CD4-positive, alpha-beta T cell (primary cell): ENCODE measurements at places on chromosomes 2 and 18.
A peak's percentile ranks its signal among the peaks of the same experiment; 100 is the strongest.

DNA sequence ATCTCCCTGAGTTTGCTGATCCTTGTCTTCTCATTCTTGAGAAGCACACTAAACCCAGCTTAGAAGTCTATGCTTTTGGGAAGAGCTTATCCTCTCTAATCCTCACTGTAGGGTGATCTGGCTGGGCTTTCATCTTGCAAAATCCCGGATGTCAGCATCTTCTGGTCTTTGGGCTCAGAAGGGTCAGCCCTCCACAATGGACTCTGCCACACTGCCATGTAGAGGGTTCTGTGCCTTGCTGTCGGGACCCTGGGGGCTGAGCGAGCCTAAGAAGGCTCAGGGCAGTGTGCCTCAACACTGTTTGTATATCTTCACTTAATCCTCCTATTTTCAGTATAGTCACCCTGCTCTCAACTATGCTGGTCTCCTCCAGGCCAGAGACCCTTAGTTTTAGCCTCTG lies 102.3 kb downstream of the TGIF1 start:
- H3K27ac ChIP-seq: no peak overlapping the region
- no peak for DNase-seq
- no peak overlapping the region for H3K4me3 ChIP-seq
- H3K36me3 ChIP-seq: no peaks in the 10 kb centered on the region
- H3K4me1 ChIP-seq: no peaks in the 10 kb centered on the region

DNA sequence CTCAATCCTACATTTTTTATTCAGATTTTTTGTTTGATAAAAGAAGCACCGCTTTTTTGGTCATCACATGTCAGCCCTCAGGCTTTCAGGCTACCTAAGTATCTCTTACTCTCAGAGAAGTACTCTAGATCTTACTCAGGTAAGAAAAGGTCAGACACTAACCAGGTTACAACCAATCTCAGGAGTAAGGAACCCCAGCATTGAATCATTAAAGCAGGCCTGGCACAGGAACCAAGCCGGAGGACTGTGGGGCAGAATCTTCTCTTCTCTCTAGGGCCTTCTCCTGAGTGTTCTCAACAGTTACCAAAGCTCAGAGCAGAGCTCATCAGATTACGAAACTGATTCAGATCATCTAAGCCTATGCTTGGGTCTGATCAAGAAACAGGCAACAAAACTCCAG lies 28.2 kb downstream of the RBMS1 start:
- no peak overlapping the region for H3K27ac ChIP-seq
- H3K27me3 ChIP-seq: no peaks in the 10 kb centered on the region
- H3K4me3 ChIP-seq: no peak overlapping the region

DNA sequence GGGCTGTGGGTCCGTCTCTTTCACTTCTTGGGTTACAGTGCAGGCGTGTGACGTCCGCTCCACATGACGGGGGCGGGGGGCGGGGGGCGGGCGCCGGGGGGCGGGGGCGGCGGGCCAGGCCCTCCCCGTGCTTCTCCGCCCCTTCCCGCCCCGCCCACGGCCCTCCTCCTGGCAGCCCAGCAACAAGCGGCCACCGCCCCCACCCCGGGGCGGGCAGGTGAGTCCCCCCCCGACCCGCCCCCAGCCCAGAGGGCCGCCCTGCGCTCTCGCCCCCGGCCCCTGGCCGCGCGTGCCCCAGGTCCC lies 3.6 kb downstream of the ZNF516 start:
- DNase-seq: peak; percentile 77
- H3K4me3 ChIP-seq: peak overlapping the region; percentile 60
- H3K36me3 ChIP-seq: no peaks in the 10 kb centered on the region
- H3K27me3 ChIP-seq: peaks cover 13% of the 10 kb centered on the region

- H3K27me3 ChIP-seq: no peaks in the 10 kb centered on the region
- DNase-seq: no peak
- H3K4me1 ChIP-seq: peaks cover 16% of the 10 kb centered on the region
- H3K36me3 ChIP-seq: no peaks in the 10 kb centered on the region
- H3K4me3 ChIP-seq: no peak overlapping the region
Observed at GRCh38 chr2:227509824-227510619, 38.1 kb downstream of the AGFG1 start.

- DNase-seq: no peak
- H3K36me3 ChIP-seq: no peaks in the 10 kb centered on the region
- H3K27me3 ChIP-seq: no peaks in the 10 kb centered on the region
- no peak overlapping the region for H3K27ac ChIP-seq
- H3K4me3 ChIP-seq: no peak overlapping the region
Observed at GRCh38 chr2:201807452-201807999, 1.2 kb downstream of the CDK15 start.

DNA sequence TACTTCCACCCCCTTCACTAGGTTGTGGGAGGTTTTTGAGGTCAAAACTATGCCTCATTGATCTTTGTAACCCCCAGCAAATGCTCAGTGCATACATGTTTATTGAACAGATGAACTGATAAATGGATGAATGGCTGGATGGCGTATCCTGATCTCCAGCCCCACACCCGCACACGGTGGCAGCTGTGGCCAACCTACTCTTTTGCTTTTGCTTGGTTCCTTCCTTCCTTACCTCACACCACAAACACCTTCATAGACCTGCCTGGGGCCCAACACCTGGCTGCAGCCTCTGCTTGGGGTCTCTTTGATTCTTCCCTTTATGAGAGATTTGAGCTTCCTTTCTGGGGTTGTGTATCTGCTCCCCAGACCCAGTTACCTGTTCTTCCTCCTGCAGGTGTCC lies 25.9 kb downstream of the SPP2 start:
- H3K4me3 ChIP-seq: no peak overlapping the region
- H3K27me3 ChIP-seq: no peaks in the 10 kb centered on the region
- peaks cover 20% of the 10 kb centered on the region for H3K4me1 ChIP-seq

DNA sequence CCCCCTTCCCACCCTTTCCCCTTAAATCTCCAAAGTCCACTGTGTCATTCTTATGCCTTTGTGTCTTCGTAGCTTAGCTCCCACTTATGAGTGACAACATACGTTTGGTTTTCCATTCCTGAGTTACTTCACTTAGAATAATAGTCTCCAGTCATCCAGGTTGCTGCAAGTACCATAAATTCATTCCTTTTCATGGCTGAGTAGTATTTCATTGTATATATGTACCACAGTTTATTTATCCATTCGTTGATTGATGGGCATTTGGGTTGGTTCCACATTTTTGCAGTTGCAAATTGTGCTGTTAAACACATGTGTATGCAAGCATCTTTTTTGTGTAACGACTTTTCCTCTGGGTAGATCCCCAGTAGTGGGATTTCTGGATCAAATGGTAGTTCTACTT lies 14.5 kb upstream of the ZNF638 start:
- DNase-seq: no peak
- H3K4me1 ChIP-seq: no peaks in the 10 kb centered on the region
- no peaks in the 10 kb centered on the region for H3K36me3 ChIP-seq
- H3K27ac ChIP-seq: no peak overlapping the region
- no peaks in the 10 kb centered on the region for H3K27me3 ChIP-seq

DNA sequence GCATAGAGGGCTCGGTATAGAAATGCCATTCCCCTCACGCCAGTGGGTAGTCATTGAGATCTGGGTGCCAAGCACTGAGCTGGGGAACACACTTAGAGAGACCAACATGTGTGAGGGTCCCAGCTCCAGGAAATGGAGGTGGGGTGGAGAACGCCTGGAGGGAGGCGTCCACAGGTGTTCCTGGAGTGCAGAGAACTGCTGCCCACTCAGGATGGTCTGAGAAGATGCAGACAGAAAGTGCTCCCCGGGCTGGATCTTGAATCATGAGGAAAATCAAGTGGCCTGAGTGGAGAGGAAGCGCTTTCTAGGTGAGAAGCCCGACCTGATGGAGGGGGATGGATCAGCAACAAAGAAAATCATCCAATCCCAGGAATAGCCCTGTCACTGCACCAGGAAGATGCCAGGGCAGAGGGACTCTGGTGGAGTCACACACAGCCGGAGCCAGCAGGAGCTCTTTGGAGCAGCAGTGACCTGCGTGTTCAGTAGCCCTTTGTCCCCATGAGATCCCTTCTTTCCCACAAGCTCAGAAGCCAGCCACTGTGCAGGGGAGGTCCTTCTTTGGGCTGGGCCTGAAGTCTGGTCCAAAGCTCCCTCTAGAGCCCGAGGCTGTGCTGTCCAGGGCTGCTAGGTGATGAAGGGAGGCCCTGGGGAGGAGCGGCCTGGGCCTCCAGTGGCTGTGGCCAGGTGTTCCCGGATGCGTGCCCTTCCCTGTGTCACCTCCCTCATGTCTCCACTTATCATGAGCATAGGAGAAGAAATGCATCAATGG lies 112.3 kb downstream of the RNF144A start:
- H3K27ac ChIP-seq: no peak overlapping the region
- no peaks in the 10 kb centered on the region for H3K27me3 ChIP-seq
- no peak overlapping the region for H3K4me3 ChIP-seq
- H3K4me1 ChIP-seq: peaks cover 17% of the 10 kb centered on the region
- DNase-seq: no peak
- peaks cover 69% of the 10 kb centered on the region for H3K36me3 ChIP-seq

DNA sequence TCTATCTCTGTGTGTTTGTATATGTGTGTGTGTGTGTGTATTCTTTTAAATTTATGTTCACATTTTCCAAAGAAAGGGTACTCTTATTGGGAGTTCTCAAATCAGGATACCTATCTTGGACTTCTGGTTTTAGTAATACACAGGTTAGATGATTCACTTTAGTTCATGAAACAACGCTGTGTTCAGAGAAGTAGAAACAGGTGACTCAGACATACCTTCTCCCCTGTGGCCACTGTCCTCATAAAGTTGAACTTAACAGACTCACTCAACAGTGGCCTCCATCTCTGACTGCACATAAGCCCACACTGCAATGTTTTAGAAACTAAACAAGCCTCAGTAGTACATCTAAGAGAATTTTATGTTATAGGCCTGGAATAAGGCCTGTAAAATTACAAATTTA lies 566.6 kb upstream of the VRK2 start:
- DNase-seq: no peak
- H3K27me3 ChIP-seq: no peaks in the 10 kb centered on the region
- H3K36me3 ChIP-seq: no peaks in the 10 kb centered on the region

GRCh38 chr2:97906307-97906706 lies 89.4 kb downstream of the TMEM131 start:
- no peak overlapping the region for H3K27ac ChIP-seq
- DNase-seq: no peak
- no peaks in the 10 kb centered on the region for H3K27me3 ChIP-seq
- no peaks in the 10 kb centered on the region for H3K4me1 ChIP-seq
- H3K4me3 ChIP-seq: no peak overlapping the region

- H3K4me1 ChIP-seq: no peaks in the 10 kb centered on the region
- no peak overlapping the region for H3K27ac ChIP-seq
- no peak overlapping the region for H3K4me3 ChIP-seq
- DNase-seq: no peak
- H3K36me3 ChIP-seq: no peaks in the 10 kb centered on the region
Observed at GRCh38 chr2:26650713-26651469, 9.7 kb upstream of the CIB4 start.

GRCh38 chr2:238231251-238231793 lies 8.5 kb downstream of the HES6 start:
- H3K27me3 ChIP-seq: no peaks in the 10 kb centered on the region
- no peak overlapping the region for H3K27ac ChIP-seq
- DNase-seq: peak; percentile 76
- no peaks in the 10 kb centered on the region for H3K36me3 ChIP-seq
- peaks cover 25% of the 10 kb centered on the region for H3K4me1 ChIP-seq

- peak overlapping the region; percentile 21 for H3K4me3 ChIP-seq
- H3K4me1 ChIP-seq: no peaks in the 10 kb centered on the region
- H3K27me3 ChIP-seq: no peaks in the 10 kb centered on the region
- no peak for DNase-seq
- H3K27ac ChIP-seq: no peak overlapping the region
Observed at GRCh38 chr2:174846941-174847938, 83.0 kb upstream of the CHRNA1 start.

- no peak overlapping the region for H3K4me3 ChIP-seq
- H3K27ac ChIP-seq: no peak overlapping the region
- no peaks in the 10 kb centered on the region for H3K36me3 ChIP-seq
Observed at GRCh38 chr2:64905338-64906024, 83.7 kb upstream of the SLC1A4 start.

- H3K27me3 ChIP-seq: no peaks in the 10 kb centered on the region
- H3K36me3 ChIP-seq: no peaks in the 10 kb centered on the region
- H3K4me3 ChIP-seq: no peak overlapping the region
- H3K27ac ChIP-seq: no peak overlapping the region
- H3K4me1 ChIP-seq: no peaks in the 10 kb centered on the region
Observed at GRCh38 chr2:234898534-234899053, 53.2 kb upstream of the SH3BP4 start.

- H3K36me3 ChIP-seq: no peaks in the 10 kb centered on the region
Observed at GRCh38 chr2:71223767-71224333, 3.1 kb downstream of the PAIP2B start.

DNA sequence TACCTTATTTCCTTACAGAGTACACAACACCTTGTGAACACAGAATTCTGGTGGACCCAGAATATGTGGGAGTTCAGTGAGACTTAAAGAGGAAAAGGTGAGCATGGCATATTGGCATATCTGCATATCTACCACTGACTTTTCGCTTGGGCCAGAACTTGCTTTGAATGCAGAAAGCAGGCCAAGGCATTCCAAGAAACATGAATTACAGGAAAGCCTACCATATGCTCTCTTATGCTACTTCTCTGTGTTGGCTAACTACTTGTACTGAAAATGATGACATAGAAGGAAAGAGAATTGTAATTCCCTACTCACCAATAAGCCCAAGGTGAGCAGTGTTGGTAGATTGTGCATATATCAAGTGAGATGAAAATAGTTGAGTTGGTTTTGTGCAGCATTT lies 31.4 kb upstream of the CCDC93 start:
- H3K36me3 ChIP-seq: no peaks in the 10 kb centered on the region
- peaks cover 13% of the 10 kb centered on the region for H3K27me3 ChIP-seq
- no peak overlapping the region for H3K27ac ChIP-seq
- no peak overlapping the region for H3K4me3 ChIP-seq
- no peak for DNase-seq

DNA sequence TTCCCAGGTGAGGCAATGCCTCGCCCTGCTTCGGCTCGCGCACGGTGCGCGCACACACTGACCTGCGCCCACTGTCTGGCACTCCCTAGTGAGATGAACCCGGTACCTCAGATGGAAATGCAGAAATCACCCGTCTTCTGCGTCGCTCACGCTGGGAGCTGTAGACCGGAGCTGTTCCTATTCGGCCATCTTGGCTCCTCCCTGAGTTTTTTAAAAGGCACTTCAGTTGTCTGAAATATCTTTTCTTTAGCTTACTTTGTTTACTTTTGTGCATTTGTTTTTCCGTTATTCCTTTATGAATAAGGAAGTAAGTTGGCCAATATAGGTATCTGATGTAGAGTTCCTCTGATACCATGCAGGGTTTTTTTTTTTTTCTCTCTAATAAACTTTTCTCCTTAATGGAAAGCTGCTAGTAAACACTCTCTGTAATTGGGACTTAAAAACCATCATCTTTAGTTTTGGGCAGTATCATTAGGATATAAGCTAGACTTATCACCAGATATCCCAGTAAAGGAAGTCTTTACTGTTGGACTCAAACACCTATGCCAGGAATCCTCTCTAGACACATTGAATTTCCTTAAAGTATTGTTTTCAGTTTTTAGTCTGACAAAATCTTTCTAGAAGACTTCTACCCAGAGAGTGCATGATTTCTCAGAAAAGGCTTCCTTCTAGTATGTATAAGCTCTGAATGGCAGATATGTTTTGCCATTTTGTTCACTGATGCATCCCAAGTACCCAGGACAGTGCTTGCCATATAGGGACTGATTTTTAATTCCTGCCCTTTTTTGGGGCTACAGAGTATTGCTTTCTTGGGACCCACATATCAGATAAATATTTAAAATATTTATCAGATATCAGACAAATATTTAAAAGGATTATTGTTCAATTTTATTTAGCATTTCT lies 35.8 kb upstream of the DYSF start:
- H3K4me3 ChIP-seq: peak overlapping the region; percentile 54
- peak overlapping the region; percentile 85 for H3K27ac ChIP-seq
- DNase-seq: peak; percentile 40
